ENCODE measurements at places on chromosomes 7 and 10.

DNA sequence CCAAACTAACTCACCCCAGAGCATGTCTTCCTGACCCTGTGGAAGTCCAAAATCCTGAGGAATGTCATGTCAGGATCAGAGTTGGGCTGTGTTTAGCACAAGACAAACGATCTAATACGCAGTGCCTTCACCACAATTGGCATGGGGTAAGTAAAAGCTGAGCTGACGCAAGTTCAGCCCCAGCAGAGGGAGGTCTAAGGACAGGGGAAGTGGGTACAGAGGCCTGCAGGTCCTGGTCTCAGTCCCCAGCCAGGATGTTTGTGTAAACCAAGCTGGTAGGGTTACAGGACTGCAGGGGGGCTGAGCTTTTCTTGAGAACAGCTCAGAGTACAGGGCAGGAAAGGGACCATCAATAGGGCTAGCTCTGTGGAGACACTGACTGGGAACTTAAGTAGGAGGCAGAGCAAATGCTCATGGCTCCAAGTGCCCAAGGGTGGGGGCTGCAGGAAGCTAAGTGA, 5.3 kb upstream of the KCNIP2 start:
- no peak for DNase-seq

DNA sequence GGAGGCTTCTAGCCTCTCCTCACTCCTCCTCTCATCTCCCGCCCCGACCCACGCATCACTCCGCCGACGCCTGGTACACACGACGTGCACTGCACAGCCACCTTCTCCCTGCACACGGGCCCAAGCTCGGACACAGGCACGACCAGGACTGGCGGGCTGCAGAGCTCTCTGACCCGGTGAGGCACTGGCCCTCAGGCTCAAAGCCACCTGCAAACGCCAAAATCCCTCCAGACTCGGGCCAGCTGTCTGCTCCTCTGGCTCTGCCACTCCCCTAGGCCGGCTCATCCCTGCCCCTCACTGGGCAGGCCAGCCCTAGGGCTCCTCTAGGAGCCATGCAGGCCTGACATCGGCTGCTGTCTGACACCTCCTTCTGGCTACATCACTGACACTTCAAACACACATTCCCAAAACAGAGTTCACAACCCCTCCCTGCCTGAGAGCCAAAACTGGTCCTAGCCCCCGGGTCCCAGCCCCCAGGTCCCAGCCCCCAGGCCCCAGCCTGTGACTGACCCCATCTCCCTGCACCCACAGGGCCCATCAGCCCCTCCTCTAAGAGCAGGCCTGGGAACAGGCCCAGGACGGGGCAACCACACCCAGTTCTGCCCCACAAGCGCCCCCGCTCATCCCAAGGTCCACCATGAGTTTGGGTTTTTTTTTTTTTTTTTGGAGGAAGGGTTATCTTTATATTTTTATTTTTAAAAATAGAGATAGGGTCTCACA, 35.1 kb downstream of the MAD1L1 start:
- no peak for DNase-seq

GRCh38 chr10:79223091-79224048, 123.9 kb upstream of the PPIF start:
- DNase-seq: no peak

GRCh38 chr7:157713591-157713990, 376.8 kb downstream of the DNAJB6 start:
- DNase-seq: no peak

DNA sequence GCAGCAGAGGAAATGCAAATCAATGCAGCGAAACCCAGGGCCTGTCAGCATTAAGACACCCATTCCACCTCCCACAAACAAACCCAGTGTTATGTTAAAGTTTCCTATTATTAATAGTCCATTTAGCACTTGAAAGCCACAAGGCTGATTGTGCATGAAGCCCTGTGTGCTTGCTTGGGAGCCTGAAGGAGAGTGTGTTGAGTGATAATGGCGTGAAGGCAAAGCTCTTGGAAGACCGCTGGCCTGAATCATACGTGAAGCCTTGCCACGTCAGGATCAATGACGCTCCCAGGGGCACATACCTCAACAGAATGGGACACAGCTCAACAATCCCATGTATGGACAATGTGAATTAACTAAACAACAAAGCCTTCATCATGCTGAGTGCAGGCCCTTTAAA, 25.1 kb downstream of the PTPRN2 start:
- DNase-seq: no peak

DNA sequence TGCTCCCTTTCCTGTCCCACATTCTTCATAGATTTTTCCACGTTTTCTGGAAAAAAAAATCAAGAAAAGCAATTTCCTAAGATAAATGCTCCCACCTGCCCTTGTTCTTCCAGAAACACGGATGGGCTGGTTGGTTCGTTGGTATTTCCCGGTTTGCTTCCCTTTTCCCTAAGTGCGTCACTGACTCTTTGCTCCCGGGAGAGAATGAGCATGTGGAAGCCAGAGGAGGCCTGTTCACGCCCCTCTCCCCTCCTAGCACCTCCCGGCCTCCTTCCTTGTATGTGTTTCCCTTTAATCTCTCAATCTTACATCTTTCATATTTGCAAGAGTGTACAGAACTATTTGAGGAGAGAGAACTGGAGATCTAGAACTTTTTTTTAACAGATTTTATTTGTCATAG, 442.0 kb downstream of the GFRA1 start:
- DNase-seq: no peak

GRCh38 chr10:128022261-128023196, 103.7 kb downstream of the MKI67 start:
- no peak for DNase-seq

DNA sequence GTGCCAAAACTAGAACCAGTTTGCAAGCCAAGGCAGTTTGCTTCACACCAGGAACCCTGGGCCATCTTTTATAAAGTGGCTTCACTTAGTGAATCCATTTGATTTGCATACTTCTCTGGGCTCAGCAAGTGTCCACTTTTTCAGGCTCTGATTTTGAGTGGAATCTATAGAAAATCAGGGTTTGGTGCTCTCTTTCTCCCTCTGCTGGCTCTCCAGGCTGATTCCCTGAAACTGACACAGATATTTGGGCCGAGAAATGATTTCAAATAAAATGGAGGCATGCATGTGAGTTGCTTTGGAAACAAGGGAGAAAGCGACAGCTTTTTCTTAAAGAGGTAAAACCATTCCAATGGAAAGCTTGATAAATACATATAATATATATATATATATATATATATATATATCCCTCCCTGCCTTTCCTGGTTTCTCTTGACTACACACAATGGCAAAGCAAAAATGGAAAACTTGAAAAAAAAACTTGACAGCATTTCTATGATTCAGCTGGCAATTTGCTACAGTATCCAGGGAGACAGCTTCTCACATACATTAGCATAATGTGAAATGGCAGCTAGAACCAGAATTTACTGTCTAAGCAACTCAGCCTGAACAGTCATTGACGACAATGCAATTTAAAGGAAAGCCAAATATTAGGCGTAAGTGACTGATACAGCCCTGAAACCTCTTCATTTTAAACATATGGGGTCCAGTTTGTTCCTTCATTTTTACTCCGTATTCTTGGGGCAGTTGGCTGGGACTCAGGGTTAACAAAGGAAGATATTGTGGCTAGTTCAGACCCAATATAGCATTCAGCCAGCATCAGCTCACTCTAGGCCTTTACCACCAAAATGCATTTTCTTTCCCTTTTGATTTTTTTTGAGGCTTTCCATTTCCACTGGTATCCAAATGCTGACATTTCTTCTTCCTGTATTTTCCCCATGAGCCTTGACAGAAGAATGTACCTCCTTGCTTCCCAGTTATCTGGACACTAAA, 188.5 kb downstream of the TMEM178B start:
- no peak for DNase-seq

DNA sequence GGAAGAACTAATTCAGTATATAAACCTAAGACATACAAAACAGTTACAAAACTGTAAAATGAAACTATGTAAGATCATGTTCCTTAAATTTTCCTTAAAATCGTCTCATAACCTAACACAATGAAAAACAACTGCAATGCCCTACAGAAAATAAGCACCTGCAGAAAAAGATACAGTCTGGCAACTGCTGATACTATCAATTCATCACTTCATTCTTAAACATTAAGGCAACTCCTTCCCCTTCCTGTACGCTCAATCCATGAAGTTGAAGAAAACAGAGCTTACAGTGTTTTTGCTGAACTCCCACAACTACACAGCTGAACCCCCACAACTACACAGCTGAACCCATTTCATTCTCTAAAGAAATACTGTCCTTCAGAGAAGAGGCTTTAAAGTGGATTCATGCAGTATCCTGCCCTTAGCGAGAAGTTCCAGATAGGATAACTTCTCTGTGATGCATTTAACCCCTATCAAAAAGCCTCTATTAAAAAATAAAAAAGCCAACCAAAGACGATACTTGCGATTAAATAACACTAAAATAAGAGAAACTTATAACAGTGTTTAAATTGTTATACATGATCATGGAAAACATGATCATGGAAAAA, 50.0 kb downstream of the JMJD1C start:
- no peak for DNase-seq

DNA sequence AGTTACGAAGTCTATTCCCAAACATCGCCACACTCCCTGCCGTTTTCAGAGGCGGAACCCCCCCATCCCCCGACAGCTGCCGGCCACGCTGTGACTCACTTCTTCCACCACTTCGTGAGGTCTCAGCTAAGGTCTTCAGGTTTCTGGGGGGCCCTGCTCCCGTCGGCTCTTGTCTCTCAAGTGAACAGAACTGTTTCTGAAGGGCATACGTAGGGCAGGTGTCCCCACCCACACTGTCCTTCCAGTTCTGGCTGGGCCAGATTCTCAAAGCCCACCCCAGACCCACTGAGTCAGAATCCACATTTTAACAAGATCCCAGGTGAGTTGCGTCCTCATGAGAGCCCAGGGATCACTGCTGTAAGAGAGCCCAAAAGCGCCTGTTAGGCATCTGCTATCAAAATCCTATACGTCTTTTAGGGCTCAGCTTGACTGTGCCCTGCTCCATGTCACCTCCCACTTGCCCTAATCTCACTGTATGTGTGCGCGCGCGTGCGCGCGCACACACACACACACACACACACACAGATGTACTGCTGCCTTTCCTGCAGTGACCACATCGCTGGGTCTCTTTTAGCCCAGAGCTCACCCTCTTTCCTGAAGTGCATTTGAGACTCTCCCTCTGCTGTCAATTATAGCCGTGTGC, 78.8 kb downstream of the PROSER2 start:
- no peak for DNase-seq

- DNase-seq: no peak
These were observed 1040.2 kb upstream of the SORCS1 start for GRCh38 chr10:108204528-108205305.

Data from GM04504 (cell line).